ENCODE measurements at places on chromosomes 5 and 9.

GRCh38 chr5:169908864-169909263 is 71.4 kb downstream of the INSYN2B start:
- DNase-seq, result no peak

DNA sequence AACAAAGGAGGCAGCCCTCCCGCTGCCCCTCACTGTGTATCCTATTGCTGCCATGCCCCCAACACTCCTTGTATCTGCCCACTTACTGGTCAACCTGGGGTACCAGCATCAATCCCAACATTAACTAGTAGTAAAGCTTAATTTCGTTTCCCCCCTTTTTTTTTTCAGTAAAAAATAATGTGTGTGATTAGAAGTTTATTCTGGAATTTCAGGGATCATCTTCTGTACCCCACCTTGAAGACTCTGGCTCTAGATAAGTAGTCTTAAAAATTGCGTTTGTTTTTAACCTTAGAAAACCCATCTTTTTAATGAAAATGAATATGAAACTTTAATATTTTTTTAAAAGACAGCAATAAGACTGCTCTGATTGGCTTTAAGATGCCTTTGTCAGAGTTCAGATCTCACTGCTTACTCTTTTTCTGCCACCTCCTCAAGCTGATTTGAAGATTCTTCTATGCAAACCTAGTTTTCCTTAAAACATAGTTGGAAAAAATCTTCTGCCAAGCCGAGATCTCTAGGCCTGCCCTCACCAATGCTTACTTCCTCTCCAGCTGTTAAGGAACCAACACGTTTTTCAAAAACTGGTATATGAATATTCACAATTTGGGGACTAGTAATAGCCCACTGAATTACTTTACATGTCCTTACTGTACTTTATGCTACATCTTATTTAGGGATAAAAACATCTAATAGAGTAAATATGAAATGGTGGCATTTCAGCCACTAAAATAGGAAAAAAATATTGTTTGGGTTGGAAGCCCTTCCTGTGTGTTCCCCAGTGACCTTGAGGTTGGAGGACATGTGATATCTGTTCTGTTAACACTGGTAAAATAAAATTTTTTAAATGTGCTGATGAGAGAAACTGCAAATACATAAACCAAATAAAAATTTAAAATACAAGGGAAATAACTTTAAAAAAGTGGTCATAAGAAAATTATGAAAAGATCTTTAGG is 4.0 kb upstream of the RHOBTB3 start:
- no peak for DNase-seq

GRCh38 chr9:23701291-23701690 is 124.7 kb downstream of the ELAVL2 start:
- no peak for DNase-seq

DNA sequence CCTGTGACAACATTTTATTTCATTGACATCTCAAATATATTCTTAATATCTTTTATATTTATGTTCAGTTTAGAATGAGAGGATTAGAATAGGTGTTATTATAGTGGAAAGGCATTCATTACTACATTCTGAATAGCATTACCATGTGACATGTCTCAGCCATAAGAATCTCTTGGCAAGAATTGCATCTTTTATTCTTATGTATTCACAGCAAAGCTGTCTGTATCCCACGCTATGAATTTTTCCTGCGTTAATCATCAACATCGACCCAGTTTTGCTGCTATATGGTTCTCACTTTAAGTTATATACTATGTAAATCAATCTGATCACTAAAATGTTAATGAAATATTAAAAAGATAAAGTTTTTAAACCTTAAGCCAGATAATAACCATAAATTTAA is 248.6 kb downstream of the TMEM232 start:
- DNase-seq, result no peak

Measured in activated CD4-positive, alpha-beta T cell treated with anti-CD3 and anti-CD28 coated beads for 48 hours (primary cell).